Activated CD4-positive, CD25-positive, alpha-beta regulatory T cell (primary cell): ENCODE measurements at places on chromosomes 5 and 9.

GRCh38 chr9:113393281-113393680 lies 7.8 kb downstream of the ALAD start:
- no peak for DNase-seq

DNA sequence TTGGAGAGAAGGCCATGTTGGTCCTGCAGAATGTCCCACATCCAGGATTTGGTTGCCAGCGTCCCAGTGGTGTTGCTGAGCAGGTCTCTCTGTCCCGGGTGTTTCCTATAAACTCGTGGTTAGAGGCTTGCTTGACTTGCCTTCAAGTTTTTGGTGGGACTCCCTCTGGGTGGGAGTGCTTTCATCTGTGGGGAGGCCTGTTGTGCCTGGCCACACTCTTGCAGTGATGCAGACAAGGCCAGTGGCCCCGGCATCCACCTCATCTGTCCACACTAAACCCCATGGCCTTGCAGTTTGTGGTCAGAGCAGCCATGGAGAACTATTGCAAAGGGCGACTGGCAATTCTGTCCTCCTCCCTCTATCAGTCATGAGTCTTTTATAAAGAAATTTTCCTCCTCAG lies 71.8 kb downstream of the PHF2 start:
- DNase-seq: no peak

- DNase-seq: no peak
Measured at GRCh38 chr9:96068511-96068910, 193.0 kb downstream of the ERCC6L2 start.

GRCh38 chr5:27062451-27062850 lies 24.1 kb upstream of the CDH9 start:
- DNase-seq: no peak

GRCh38 chr5:131001507-131001906 lies 163.5 kb downstream of the HINT1 start:
- no peak for DNase-seq

GRCh38 chr5:133309984-133310621 lies 258.3 kb downstream of the HSPA4 start:
- no peak for DNase-seq

DNA sequence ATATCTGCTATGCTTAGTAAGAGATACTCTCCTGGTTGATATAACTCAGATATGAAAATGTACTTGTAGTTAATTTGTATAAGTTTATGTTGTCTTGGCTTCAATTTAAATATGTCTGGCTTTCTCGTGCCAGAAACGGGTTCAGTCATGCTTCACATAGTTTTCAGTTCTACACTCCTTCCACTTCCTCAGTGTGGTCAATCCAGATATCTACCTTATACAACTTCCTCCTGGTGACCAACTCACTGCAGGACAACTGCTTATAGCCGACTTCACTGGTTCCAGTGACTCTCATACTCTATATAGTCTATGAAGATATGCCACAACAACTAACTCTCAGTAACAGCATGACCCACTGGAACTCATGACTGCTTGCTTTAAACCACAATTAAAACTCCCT lies 690.4 kb downstream of the SLCO4C1 start:
- DNase-seq: no peak

GRCh38 chr5:67773411-67774266 lies 441.9 kb upstream of the PIK3R1 start:
- no peak for DNase-seq

DNA sequence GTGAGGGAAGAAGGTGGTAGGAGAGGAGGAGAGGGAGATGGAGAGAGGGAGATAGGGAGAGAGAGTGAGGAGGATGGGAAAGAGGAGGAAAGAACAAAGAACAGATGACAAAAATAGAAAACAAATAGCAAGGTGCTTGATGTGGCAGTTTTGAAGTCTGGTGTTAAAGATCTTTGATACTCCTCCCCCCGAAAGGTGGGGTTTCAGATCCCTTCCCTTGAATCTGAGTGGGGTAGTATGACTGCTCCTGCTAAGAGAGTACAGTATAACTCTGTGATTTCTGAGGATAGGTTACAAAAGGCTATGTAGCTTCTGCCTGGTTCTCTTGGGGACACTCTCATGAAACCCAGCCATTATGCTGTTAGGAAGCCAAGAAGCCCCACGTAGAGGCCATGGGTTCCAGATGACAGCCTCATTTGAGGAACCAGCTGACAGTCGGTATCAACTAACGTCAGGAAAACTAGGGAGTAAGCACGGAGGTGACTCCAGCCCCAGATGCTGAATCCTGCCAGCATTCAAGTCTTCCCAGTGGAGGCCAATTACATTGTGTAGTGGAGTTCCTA lies 102.1 kb downstream of the FANCC start:
- DNase-seq: no peak

DNA sequence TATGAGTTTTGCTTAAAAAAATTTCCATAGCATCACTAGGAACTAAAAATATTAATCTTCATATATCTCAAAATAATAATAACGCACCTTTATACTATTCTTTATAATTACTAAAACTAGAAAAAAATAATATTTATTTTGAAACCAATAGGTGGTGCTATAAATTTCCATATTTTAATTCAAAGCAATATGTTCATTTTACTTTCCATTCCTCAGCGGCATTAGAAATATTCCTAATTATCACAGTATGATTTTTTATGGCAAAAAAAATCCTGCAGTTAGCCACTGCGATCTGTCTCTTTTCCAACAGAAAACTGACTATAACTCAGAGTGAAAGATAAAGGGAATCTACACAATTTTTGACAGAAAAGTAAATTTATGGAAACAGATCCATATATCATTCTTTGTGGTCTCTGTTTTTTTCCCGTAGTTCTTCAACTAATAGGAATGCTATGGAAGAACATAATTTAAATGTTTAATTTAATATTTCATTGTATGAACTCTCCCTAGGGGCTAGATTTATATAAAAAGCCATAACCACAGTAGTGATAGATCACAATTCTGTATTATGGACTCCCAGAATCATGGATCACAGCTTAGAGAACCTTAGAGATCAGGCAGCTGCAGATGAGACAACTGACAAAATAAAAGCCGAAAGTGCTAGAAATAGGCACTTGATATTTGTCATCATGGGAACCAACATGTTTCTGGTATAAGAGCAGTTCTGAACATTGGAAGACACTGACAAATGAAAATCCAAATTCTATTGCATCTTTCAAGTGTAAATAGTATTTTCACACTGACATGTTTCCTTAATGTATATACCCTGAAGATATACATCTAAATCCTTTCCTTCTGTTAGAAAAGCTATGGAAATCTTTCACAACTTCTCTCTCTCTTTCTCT lies 167.7 kb upstream of the MPDZ start:
- DNase-seq: no peak

GRCh38 chr5:162603443-162604070 lies 536.0 kb downstream of the GABRG2 start:
- no peak for DNase-seq

- DNase-seq: no peak
Measured at GRCh38 chr5:103353581-103353980, 95.0 kb downstream of the MACIR start.

DNA sequence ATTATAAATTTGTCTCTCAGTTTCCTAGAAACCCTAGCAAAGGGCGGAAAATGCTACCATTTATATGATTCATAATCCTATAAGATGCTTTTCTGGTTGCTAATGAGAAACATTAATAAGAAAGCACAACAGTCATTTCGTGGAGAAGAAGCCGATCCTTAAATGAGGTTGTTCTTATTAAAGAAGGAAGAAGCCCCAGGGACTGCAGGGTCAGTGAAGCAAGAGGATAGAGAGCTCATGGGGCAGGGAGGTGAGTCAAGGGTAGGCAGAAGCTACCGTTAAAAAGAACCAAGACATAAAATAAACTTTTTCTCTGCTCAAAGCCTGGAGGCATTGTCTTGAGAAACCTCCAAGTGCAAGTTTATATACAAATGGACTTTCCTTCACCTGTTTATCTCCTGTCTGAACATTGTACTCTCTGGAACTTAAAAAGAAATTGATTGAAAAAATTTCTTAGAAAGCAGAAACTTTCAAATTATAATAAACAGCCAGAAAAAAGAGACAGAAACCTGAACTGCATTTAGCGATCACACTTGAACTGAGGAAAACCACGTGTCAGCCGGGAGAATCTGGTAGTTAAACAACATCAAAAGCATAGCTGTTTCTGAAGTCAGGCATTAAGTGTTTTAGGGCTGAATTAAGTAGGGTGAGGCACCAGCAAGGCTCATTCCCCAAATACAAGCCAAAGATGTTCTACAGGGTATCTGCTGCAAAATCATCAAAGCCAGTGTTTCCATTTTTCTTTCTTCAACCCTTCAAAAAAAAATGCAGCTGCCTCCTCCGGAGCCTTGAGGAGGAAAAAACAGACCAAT lies 21.9 kb downstream of the HTR4 start:
- no peak for DNase-seq

GRCh38 chr5:140642718-140643117 lies 3.5 kb downstream of the TMCO6 start:
- no peak for DNase-seq

DNA sequence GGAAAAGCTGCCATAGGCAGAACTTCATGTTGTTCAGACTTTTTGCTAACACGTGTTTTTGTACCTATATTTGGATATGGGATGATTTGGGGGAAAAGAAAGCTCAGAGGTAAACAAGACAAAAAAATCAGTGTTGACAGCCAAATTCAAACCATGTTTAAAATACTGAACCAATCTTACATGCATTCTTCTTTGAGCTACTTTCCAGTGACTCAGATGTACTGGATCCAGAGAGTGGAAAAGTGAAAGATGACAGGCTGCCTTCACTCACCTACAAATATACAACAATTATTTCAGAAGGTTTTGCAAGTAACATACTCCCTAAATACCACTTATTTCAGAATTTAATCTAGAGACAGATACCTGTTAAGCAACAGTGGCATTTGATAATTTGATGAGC lies 165.7 kb downstream of the MPDZ start:
- DNase-seq: no peak

GRCh38 chr9:27534131-27534530 lies 4.5 kb upstream of the MOB3B start:
- no peak for DNase-seq

GRCh38 chr9:101367323-101367722 lies 17.5 kb downstream of the BAAT start:
- no peak for DNase-seq

DNA sequence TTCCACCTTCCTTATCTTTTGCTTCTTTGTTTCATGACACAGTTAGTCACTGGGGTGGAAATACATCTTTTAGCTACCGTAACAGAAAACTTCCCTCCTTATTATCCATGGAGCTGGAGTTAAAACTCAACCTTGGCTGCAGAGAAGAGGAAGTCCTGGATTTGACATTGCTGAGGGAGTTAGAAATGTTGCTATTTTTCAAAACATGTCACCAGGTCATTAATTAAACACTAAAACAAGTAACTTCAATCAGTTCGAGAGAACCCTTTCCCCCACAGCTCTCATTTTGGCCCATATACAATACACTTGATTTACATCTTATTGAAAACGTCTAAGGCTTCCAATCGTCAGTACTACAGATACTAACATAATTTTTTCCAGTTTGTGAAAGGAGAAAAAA lies 237.9 kb upstream of the CD180 start:
- no peak for DNase-seq

GRCh38 chr5:31664566-31664965 lies 25.6 kb downstream of the PDZD2 start:
- DNase-seq: no peak

GRCh38 chr9:86670536-86670935 lies 276.8 kb downstream of the GAS1 start:
- no peak for DNase-seq

- DNase-seq: no peak
Measured at GRCh38 chr5:115418788-115419187, 122.3 kb upstream of the CCDC112 start.

DNA sequence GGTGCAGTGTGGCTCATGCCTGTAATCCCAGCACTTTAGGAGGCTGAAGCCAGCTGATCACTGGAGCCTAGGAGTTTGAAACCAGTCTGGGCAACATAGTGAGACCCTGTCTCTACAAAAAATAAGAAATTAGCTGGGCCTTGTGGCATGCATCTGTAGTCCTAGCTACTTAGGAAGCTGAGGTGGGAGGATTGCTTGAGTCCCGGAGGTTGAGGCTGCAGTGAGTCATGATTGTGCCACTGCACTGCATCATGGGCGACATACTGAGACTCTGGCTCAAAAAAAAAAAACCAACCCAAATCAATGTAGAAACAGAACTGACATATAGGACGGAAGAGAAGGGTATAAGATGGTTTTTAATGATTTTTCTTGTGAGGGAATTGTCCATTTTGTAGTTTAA lies 27.7 kb downstream of the G3BP1 start:
- DNase-seq: no peak

DNA sequence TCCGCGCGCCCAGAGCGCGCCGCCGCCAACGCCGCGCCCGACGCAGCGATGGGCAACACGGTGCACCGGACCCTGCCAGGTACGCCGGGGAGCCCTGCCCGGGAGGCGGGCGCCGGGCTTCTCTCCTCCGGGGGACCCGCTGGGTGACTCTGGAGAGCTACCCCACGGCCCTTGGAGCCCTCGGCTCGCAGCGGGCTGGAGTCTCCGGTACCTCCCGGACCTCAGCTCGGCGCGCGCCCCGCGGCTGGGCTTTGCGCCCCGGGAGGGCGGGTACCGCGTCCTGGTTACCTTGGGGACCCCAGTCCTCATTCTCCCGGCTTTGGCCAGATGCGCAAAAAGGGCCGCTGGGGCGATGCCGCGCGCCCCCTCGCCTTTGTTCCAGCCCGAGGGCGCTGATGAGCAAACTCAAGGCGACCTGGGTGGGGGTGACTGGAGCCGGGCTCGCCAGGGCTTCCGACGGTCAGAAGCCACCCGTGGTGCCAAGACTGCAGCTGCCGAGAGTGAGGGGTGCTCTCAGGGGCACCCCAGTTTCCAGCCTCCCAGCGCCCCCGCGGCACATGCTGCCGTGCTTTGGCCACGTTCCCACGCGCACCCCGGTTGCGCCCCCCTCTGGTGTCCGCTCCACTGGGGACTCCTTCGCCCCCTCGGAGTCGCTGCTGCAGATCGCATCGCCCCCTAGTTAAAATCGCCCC lies 442 bp downstream of the NEURL1B start:
- no peak for DNase-seq

DNA sequence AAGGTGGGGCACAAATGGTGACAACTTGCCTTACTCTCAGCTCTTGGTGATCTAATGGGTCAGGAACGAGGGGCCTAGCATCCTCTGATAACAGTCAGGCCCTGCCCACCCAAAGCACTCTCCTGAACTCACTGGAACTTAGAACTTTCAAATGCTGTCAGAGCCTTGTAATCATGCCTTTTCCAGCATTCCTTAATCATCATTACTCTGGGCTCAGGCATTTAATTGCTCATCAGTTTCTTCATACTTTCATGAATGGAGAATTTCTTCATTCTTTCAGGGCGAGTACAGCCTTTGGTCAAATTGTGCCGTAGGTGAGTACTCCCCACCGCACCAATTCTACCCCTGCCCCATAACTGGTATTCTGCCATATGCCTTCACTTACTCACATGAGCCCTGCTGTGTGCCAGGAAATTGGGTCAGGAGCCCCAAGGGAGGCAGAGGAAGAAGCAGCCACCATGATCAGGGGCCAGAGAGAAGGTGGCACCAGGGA lies 30.2 kb upstream of the DUSP1 start:
- no peak for DNase-seq

DNA sequence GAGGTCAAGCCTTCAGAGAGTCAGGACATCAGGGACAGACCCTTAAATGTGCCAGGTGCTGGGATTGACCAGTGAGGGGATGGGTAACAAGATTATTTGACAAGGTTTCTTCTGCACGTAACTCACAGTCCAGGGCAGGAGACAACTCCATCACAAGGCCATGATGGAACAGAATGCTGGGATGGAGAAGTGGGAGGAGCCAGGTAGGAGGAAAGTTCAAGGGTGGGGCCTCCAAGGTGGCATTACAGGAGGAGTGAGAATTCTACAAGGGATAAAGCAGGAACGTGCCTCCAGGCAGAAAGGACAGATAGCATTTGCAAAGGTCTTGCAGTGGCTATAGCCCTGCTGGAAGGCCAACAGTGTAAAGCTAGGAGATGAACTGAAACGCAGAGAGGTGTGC lies 102.2 kb downstream of the FGF18 start:
- DNase-seq: no peak
